ENCODE measurements at places on chromosomes 2 and 18.
A peak's percentile ranks its signal among the peaks of the same experiment; 100 is the strongest.

- no peak for DNase-seq
Observed at GRCh38 chr18:50738098-50738757, 81.6 kb downstream of the MRO start.

DNA sequence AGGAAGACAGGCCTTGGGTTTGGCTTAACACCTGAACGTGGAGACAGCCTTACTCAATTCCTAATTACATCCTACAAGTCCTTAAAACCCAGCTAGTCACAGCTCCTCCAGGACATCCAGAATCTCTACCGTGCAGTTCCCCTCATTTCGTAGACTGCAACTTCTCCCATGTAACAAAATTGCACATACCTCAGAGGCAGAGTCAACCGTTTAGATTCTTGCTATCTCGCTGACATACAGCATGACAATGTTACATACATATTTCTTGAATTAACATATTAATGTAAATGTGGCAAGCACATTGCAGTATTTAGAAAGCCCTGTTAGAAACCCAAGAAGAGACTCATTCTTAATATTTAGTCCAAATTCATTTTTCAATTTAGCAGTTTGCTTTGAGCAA, 358.7 kb downstream of the SETBP1 start:
- no peak for DNase-seq

- DNase-seq = peak; percentile 21
Observed at GRCh38 chr18:28112056-28112470, 64.9 kb downstream of the CDH2 start.

DNA sequence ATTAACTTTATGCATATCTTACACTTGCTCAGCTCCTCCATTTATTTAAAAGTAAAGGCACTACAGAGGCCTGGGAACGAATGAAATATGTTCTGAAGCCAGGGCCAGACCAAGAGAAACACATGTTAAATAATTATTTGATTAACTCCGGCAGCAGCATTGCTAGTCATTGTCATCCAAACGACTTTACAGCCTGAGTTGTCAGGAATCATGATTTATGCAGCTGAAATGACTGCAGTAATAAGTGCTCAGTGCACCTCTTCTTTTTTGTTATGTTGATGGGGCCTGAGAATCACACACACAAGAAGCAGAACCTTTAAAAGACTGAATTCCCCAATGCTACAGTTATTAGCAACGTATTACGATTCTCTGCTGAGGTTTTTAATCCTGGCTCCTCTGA, 58.9 kb downstream of the EPHA4 start:
- DNase-seq = no peak

GRCh38 chr2:176533505-176534193, 264.4 kb downstream of the MTX2 start:
- DNase-seq = no peak

DNA sequence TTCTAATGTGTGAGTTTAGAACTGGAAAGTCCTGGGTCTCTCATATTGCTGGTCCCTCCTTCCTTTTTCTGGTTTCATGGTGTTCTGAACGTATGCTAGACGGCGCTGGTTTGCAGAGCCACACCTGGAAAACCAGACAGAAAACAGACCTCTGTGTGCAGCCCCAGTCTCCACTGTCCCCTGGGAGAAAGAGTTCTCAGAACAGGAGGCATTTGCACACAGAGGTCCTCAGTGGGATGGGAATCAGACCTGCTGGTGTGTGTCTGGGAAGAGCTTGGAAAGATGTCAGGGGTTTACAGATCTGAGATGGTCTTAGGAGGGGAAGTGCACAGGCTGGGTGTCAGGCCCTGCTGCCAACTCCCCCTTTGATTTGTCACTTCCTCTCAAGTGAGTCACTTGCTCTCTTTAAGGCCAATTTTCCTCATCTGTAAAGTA, 14.9 kb upstream of the MBP start:
- DNase-seq = no peak

DNA sequence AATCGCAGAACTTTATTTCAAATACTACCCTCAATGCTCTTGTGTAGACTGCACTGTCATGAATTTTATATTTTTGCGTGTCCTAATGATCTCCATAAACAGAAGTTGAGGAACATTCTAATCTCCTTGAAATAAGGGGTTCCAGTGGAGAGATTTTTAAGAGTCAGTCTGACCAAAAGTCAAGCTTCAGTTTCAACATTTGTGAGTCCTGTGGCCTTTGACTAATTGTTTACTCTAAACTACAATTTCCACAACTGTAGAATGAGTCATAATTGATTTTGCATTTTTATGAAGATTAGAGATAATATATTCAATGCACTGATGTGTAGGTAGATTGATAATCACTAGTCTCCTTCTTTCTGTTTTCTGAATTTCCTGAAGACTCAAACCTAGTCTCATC, 720.3 kb upstream of the ID2 start:
- DNase-seq = no peak

GRCh38 chr2:238024986-238025385, 35.8 kb upstream of the SCLY start:
- no peak for DNase-seq

DNA sequence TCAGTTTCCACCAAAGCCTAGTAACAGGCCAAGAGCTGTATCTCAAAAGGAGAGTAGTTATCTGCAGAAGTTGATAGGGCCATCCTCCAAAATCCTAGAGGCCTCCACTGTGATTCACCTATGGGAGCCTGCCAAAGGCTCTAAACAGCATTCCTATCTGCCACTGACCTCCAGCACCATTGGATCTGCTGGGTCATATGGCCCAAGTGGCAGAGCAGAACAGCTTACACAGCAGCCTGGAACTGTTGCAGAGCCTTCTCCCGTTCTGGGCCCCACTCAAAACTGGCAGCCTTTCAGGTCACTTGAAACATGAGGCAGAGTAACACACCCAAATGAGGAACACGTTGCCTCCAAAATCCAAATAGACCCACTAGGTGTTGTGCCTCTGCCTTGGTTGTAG, 345.2 kb upstream of the RND3 start:
- no peak for DNase-seq

DNA sequence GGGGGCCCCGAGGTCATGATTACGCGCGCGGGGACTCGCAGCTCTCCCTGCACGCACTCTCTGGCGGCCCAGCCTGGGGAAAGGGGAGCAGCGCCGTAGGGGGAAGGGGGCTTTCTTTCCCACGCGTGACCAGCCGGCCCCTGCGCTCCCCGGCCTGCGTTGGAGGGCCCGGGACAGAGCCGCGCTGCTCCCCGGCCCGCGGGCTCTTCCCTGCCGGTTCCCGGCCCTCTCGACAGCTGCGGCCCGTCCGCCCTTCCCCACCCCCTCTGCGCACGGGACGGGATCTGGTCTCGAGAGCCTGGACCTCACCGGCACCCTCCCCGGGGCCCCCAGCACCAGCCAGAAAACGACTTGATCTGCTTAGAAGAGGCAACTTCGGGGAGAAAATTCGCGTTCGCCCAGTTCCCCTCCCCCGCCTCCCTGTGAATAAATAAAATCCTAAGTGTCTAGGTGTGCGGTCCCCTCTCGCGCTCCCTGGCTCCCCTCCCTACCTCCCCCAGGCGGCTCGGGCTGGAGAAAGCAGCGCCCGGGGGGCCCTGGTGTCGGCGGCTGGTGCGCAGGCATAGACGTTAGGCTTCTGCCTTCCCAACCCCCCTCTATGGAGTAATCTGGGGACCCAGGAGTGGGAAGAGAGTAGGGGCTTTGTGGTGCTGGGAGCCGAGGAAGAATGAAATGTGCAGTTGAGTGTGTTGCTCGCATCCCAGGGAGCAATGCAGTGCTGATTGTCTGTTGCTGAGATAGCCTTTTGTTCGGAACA, 803 bp upstream of the FIGN start:
- peak; percentile 78 for DNase-seq

DNA sequence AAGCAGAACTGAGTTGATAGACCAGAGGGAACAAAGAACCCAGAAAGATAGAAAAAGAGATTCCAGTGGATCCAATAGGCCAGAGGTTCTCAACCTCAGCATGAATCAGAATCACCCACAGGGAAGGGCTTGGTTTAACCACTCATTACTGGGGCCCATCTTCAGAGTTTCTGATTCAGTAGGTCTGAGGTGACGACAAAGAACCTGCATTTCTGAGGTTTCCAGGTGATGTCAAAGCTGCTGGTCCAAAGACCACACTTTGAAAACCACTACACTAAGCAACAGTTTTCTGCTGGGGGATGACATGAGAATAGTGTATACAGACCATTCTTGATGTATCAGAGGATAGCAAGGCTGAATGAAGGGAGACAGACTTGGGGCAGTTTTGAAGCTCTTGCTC, 296.9 kb upstream of the STON1 start:
- DNase-seq = no peak

GRCh38 chr18:46265196-46266156, 161.3 kb downstream of the HAUS1 start:
- no peak for DNase-seq

DNA sequence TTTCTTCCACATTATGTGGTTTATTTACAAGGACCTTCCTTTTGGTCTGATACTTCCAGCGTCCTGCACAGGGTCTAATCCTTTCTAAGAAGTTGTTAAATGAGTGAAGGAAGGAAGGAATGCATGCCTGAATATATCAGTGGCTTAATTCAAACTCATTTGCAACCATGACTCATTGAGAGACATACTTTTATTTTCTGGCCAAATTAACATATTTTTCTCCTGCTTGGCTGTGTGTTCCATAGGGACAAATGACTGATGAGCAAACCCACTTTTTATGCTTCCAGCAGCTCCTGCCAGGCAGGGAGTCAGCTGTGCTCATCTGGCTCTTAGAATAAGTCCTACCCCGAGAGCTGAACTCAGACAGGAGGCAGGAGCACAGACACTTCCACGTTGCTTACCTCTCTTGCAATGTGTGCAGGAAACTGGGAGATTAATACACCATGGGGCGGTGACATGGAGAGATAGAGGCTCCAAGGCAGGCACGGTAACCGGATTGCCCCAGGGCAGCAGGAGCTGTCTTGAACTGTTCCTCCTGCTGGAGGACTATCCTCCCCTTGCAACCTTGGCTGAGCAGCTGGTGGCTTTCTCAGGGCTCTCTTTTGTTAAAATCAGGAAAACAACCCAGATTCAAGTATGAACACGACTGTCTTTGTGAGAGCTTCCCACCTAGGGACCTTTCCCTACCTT, 667.5 kb upstream of the HS6ST1 start:
- no peak for DNase-seq

DNA sequence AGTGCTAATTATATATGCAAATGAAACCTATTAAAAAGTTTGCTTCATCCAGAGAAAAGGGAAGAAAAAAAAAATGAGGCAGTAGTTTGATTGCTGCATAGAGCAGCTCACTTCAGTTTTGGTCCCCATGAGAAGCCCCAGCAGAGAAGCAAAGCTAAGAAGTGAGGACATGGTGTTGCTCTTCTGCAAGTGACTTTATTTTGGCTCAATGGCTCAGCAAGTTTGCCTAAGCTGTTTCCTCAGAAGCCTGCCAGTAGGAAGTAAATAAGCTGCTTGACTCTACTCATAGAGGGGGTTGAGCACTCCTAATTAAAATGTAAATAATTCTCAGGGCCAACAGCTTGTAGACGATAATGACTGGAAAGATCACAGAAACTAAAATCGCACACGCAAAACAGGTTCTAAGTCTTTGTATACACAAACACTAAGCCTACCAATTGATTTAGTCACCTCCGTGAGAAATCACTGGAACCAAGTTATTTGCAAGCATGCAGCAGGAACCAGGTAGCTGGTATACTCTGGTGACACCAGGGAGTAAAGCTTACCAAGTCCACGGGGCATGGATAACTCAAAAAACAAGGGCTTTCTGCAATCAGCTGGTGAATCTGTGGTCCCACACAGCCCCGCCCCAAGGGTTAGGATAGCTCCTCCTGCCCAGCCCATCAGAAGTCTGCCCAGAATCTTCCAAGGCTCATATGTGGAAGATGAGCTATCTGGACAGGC, 39.7 kb upstream of the NABP1 start:
- peak; percentile 33 for DNase-seq

DNA sequence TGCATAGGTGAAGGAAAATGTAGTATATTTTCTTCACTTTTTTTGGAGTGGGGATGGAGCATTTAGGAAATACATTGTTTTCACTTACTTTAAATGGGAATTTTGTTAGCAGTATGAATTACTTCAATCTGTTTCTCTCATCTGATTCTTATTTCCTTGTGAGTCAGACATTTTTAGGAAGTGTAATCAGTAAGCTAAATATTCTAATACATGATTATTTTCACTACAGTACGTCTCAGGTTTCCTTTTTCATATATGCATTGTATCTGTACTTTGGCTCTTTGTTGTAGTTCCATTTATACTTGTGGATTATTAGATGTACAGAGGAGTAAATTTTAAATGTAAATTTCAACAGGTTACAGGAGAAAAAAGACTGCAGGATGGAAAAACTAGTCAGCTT, 27.9 kb downstream of the GPD2 start:
- DNase-seq = no peak

Data from hepatocyte (in vitro differentiated cells).